ENCODE measurements at places on chromosomes 6 and 20.

GRCh38 chr6:40541556-40542174 lies 45.5 kb downstream of the LRFN2 start:
- DNase-seq = no peak

- no peak for DNase-seq
Observed at GRCh38 chr6:116313101-116313776, 33.5 kb upstream of the TSPYL1 start.

DNA sequence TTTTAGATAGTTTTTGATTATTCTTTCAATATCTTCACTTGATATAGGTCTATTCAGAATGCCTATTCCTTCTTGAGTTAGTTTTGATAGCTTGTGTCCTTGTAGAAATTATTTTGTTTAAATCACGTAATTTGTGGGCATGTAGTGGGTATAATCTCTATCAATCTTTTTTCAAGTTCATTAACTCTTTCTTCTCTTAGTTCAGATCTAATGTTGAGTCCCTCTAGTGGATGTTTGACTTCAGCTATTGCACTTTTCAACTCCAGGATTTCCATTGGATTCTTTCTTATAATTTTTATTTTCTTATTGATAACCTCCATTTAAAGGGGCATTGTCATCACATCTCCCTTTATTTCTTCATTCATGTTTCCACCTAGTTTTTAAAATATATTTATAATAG lies 135.6 kb downstream of the COL12A1 start:
- DNase-seq = no peak

DNA sequence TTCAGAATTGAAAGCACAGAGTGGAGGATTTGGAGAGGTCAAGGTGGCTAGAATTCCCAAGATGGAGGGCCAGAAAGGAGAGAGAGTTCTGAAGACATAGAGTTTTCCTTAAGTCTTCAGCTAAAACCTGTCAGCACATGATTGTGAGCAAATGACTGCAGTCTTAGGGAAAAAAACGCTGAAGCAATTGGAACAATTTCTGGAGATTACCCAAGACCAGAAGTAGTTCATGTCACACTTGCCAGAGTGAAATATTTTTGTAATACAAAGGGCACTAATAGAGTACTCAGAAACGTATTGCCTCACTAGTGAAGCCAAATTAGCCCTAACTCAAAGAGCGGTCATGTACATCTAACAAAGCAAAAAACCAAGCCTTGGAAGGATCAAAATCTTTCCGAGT lies 541.3 kb upstream of the MARCKS start:
- no peak for DNase-seq

DNA sequence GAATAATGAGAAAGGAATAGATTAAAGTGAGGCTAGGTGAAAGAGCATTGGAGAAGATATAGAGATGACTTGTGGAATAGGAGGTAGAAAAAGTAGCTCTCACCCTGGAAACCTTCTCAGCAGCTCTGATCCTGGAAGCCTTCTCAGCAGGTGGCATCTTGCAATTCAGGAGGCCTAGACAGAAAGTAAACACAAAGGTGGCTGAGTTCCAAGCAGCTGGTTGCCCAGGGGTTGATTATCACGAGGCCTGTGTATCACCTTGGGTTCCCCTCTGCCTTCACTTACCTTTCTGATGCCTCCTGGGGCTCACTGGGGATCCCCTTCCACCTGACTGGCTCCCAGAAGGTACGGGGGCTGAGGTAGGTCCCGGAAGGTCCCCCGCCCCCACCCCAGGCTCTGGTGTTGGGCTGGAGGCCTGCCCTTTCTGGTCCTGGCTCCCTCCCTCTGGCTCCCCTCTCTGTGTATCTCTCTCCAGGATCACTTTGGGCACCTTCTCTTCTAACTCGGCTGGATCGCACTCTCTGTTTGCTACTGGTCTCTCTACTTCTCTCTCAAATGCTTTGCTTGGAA lies 9.7 kb downstream of the MDC1 start:
- no peak for DNase-seq

DNA sequence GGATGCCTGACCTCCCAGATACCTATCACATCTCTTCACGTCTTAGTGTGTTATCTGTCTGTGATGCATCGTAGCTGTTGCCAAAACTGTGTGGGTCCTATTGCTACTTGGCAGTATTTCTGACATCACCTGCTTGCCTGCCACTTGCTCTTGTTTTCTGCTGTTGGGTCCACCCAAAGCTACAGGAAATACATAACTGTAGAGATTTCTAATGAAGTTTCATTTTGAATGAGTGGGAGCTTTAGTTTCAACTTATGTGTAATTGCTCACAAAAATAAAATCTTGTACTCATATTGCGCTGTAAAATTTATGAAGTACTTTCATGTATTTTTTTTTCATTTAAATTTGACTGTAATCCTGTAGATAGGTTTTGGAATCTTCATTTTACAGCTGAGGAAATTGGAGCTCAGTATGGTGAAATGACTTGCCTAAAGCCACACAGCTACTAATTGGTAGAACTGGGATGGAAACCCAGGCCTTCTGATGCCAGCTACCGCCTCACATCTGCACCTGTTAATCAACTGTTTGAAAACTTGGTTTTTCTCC lies 113.6 kb upstream of the MAN1A1 start:
- no peak for DNase-seq

DNA sequence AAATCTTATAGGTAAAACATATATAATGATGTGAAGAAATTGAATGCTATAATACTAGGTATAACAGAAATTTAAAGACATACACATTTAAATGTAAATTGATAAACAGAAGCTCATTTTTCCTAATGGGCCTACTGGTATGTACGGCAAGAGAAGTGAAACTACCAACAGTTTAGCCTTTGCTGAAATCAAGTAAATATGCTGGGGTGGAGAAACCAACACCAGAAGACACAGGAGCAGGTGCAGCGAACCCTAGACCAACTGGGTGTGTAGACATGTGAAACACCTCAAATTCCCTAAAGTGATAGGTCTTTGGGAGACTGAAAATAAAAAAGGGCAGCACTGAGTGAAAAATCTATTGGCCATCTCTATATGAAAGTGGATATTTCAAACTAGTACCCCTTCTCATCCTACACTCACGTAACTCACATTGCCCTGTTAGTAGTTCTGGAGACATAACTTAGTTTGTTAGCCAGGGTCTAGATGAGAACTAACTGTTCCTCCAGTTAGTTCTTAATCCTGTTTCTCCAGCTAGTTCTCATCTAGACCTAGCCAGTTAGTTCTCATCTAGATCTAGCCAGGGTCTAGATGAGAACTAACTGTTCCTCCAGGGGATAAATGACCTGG lies 53.1 kb downstream of the SLC35D3 start:
- no peak for DNase-seq

DNA sequence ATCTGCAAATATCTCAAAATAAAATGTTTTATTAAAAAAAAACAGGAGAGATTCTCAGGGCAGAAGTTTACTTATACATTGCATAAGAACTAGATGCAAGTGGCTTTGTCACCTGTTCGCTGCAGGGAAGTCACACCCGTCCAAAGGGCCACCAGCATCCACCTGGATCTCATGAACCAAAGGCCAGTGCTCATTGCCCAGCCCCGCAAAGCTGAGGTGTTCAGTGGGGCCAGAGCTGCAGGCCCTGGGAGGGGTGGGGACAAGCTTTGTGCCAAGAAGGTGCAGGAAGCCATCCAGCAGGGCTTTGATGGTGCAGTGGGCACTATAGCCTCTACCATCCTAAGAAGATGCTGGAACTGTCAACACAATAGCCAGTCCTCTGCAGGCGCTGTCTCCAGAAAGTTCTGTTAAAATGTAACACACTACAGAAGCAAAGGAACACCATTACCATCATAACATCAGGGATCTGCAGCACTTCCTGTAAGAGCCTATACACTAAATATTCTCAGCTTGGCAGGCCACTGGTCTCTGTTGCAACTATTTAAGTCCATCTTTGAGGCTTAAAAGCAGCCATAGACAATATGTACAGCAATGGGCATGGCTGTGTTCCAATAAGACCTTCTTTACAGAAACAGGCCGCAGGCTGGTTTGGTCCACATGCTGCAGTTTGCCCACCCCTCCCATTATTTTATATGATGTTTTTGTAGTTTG lies 15.7 kb upstream of the CD93 start:
- DNase-seq = no peak

GRCh38 chr20:5095931-5096330 lies 23.8 kb downstream of the PCNA start:
- no peak for DNase-seq

GRCh38 chr20:48024539-48024938 lies 239.3 kb upstream of the SULF2 start:
- DNase-seq = no peak

- no peak for DNase-seq
Observed at GRCh38 chr6:158042245-158042798, 60.7 kb downstream of the SYNJ2 start.

DNA sequence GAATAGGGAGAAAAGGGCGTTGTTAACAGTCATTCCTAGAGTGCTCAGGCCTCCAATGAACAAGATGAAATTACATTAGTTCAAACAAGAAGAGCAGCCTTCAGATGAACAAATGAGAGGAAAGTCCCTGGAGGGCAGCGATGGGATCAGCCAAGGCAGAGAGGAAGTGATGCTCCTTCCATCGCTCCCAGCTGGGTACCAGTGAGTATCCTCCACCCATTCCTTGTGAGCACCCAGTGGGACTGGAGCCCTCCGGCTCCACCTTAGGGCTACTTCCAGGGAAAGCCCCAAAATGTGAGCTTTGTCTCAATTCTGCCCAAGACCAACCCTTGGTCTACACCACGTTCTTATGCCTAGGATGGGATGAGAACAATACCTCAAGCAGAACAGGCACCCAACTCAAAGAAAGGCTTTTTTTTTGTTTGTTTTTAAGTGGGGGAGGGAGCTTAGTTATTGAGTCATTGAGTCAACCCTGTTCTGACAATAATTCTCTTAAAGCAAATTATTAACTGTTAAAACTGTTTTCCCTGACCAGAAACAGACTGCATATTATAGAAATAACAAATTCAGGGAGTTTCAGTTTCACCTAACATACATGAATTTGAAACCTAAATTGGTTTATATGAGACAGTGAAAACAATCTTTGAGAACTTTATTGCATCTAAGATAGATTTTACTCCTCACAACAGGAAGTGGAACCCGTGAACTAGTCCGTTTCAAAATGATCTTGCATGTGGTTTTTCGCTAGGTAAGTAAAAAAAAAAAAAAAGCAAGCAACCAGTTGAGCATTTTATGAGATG lies 106.9 kb downstream of the IPCEF1 start:
- DNase-seq = no peak

- no peak for DNase-seq
Observed at GRCh38 chr20:58649288-58650180, 1.5 kb upstream of the STX16 start.

GRCh38 chr6:52914516-52914915 lies 5.0 kb upstream of the GSTA3 start:
- DNase-seq = no peak

DNA sequence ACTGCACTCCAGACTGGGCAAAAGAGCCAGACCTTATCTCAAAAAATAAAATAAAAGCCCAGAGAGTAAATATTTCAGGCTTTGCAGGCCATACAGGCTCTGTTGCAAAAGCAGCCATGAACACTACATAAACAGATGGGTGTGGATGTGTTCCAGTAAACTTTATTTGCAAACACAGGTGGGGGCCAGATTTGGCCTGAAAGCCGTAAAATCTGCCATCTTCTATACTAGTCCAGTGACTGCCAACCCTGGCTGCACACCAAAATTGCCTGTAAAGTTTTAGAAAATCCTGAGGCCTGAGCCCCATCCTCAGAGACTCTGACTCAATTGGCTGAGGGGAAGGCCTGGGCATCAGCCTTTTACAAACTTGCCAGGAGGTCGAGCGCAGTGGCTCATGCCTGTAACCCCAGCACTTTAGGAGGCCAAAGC lies 103.6 kb downstream of the ZMYND8 start:
- no peak for DNase-seq

DNA sequence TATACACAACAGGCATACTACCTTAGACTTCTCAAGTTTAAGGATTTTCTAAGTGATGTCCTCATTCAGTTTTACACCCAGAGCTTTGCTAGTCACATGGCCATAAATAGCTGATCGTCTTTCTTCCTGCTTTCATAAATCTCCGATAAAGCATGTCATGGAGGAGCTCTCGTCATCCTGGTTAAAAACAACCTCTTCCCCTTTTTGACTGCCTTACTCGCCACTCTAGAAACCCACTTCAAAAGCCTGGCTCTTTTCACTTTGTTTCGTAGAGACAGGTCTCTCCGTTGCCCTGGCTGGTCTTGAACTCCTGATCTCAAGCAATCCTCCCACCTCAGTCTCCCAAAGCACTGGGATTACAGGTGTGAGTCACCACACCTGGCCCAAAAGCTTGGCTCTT lies 67.0 kb upstream of the SMIM29 start:
- no peak for DNase-seq

DNA sequence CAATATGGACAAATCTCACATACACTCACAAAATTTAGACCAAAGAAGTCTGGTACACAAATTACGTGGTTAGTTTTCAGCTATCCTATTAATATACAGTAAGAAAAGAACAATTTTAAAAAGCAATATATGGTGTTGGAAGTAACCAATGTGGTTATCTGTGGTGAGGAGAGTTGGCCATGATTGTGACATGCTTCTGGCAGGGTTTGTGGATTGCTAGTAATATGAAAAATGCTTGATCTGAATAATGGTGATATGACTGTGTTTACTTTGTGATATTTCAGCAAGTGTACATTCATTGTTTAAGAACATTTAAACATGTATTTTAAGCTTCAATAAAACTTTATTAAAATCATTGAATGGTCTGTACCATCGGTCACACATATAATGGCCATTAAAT lies 99.1 kb downstream of the ADGB start:
- no peak for DNase-seq

DNA sequence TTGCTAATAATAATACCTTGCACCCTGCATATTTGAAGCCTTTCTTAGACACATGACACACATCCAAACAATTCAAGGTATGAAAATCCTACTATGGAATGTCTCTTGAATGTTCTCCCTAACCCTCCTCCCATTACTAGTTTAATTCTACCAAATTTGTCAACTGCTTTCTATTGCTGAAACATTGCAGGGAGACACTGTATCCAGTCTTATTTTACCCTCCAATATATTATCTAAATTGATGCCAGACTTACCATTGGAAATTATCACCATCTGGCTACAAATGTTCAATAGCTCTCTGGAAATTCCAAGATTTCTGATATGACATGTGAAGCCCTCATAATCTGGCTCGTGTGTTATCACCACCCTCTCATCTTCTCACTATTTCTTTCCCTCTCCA lies 1027.3 kb upstream of the CITED2 start:
- no peak for DNase-seq

- DNase-seq = no peak
Observed at GRCh38 chr6:23003671-23004467, 434.5 kb downstream of the HDGFL1 start.

DNA sequence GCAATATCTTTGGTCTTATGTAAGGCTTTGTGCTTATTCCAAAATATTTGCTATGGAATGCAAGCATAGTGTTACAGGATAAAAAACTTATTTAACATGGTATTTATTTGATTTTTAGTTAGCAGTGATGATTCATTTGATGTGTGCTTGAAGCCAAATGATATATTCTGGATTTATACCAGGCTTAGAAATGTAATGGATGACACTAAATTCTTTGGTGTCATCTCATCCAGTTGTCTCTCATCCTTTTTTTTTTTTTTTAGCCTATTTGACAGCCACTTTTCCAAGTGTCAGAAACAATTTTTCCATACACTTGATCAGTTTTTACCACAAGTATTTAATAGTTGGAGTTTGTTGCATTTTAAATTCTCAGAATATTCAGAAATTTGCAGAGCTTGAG lies 515.3 kb downstream of the CDKAL1 start:
- DNase-seq = no peak

Measured in stimulated activated CD4-positive, alpha-beta T cell treated with anti-CD3 and anti-CD28 coated beads, Interleukin-4, amount 100 ng/mL, for 4 hours (primary cell).